ENCODE measurements at places on chromosomes 6 and 20.

GRCh38 chr6:158920311-158920905 is 79.6 kb downstream of the RSPH3 start:
- no peak for DNase-seq

DNA sequence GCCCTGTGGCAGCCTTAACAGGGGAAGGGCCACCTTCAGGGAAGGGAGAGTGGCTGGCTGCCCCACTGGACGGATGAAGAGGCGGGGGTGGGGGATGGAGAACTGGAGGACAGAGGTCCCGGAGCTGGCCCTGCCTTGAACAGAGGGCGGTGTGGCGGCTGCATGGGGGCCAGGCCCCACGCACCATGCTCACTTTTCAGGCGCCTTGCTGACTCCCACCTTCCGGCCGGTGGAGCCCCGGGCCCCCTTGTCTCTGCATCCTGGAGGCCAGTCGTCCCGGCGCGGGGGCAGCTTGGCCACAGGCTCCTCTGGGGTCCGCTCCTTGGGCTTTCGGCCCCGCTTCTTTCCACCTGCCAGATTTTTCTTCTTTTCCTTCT is 3.5 kb upstream of the UCKL1 start:
- DNase-seq = no peak

- DNase-seq = no peak
Measured at GRCh38 chr6:50654155-50654554, 59.2 kb upstream of the TFAP2D start.

DNA sequence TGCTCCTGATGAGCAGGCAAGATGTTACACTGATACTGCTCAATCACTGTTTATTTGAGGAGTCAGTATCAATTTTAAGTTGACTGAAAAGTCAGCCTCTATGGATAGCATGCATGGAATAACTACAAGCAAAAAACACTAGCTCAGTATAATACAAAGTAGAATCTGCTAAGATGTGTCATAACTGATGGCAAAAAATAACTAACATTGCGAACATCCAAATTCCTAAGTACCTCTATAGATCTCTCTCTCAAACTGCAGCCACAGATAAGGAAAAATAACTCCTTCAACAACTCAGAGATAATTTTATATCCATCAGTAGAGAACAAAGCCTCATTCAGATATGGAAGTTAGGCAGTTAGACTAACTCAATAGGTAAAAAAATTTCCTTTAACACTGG is 16.3 kb downstream of the HDAC2 start:
- no peak for DNase-seq

- no peak for DNase-seq
Measured at GRCh38 chr6:85344996-85345395, 104.9 kb upstream of the NT5E start.

DNA sequence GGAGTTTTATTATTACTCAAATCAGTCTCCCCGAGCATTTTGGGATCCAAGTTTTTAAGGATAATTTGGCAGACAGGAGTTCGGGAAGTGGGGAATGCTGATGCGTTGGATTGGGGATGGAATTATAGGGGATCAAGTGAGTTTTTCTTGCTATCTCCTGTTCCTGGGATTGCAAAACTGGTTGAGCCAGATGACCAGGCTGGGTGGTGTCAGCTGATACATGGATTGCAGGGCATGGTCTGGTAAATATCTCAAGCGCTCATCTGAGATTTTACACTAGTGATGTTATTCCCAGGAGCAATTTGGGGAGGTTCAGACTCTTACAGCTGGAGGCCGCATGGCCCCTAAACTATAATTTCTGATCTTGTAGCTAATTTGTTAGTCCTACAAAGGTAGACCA is 54.7 kb downstream of the ENPP1 start:
- DNase-seq = no peak

DNA sequence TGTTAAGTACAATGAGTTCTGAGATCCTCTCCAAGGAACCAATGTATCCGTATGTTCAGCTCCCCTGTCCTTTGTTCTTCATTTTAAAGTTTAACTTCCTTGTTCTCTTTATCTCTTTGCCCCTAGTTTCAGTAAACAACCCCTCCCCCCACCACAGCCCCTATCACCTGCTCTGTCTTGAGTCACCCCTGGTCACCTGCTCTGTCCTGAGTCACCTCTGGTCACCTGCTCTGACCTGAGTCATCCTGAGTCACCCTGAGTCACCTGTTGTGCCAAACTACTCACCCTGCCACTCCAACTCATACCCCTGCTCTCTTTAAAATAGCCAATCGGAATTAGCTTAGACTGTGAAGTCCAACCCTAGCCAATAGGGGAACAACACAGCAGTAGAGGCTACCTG is 288.7 kb upstream of the CDYL start:
- DNase-seq = no peak

DNA sequence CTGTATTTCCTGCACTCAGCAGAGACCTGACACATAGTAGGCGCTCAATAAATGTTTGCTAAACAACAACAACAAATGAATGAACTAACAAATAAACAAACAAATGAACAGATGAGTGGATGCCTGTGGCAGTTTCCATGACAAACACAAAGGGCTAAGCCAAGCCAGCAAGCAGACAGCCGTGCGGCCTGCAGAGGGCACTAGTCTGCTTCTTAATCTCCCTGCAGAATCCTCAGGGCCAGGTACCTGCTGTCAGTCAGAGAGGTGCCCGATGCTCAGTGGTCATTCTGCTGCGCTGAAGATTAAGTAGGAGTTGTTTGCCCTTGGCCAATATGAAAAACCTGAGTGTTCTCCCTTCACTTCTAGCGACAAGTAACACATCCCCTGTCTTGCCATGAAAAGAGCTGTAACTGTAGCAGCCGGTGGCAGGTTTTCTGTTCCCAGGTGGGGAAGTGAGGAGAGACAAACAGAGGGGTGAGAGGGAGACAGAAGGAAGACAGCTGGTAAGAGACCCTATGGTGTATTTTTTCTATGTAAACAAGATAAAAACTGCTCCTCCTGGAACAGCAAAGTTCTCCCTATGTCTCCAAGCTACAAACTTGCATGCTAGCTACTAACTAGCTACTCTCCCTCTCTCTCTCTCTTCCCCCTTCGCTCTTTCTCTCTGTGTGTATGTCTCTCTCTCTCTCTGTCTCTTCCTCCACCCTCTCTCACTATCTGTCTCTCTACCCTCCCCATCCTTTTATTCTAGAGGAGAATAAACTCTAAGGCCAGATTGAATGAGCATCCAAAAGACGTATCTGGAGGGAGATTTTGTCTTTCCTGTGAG is at the start of gene MC3R:
MC3R (plus strand) TSS at position 779 of the 829 bp plus-strand sequence. CDS start 112 bp downstream, outside the sequence.
- DNase-seq = peak; percentile 10

- DNase-seq = no peak
Measured at GRCh38 chr6:82270881-82271635, 23.5 kb upstream of the IBTK start.

- no peak for DNase-seq
Measured at GRCh38 chr6:139161817-139162284, 27.0 kb downstream of the HECA start.

GRCh38 chr20:39534846-39535245 is 572.7 kb downstream of the DHX35 start:
- DNase-seq = no peak

GRCh38 chr6:163771180-163771579 is 356.7 kb downstream of the QKI start:
- no peak for DNase-seq

DNA sequence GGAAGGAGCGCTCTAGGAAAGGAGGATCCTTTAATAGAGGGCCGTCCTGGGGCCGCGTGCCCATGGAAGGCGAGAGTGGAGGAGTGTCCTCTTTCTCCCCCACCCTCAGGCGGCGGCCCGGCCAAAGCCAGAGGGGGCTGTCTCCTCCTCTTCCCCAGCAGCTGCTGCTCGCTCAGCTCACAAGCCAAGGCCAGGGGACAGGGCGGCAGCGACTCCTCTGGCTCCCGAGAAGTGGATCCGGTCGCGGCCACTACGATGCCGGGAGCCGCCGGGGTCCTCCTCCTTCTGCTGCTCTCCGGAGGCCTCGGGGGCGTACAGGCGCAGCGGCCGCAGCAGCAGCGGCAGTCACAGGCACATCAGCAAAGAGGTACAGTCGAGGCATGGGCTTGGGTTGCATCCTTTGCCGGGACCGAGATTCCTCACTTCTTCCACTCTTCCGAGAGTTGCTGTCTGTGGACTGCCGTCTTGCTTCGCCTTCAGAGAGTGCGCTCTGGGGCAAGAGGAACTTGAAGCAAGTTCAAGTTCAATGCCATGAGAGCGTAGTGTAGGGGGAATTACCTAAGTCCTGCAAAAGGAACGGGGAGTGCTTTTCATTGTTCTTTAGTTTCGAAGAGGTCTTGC is at the start of gene LAMA2:
LAMA2 (plus strand) TSS at position 148 of the 621 bp plus-strand sequence; CDS start at position 256, 108 bp downstream.
- peak; percentile 76 for DNase-seq
